ENCODE measurements at places on chromosomes 4 and X. TPM values are rescaled to one million over a fixed set of nuclear protein-coding genes. Genes with fewer than 3 reads are reported as not detected.

DNA sequence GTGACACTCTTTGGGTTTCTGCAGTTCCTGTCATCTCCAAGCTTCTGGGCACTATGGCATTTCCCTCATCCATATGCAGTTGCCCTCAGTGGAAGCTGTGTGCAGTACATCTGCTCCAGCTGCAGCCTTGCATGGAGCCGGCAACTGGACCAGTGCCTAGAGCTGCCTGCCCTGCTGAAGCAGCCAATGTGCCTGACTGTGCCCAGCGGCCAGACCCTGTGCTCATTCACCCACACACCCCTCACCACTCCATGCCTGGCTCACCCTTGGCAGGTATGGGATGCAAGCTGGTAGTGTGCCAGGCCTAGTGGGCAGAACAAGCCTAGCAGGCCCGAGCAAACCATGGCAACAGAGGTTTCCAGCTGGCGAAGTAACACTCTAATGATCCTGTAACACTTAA lies 370.8 kb downstream of the FSTL5 start:
- no peak overlapping the region for H3K27ac ChIP-seq
- no peaks in the 10 kb centered on the region for H3K36me3 ChIP-seq
- no peak for DNase-seq

GRCh38 chrX:103733017-103733416 lies 22.3 kb downstream of the TMEM31 start:
- H3K27ac ChIP-seq, result no peak overlapping the region
- H3K36me3 ChIP-seq, result no peaks in the 10 kb centered on the region
- H3K4me1 ChIP-seq, result peaks cover 6% of the 10 kb centered on the region
- DNase-seq, result no peak

- peaks cover 9% of the 10 kb centered on the region for H3K36me3 ChIP-seq
- H3K27me3 ChIP-seq, result no peaks in the 10 kb centered on the region
- H3K4me3 ChIP-seq, result no peak overlapping the region
- H3K4me1 ChIP-seq, result no peaks in the 10 kb centered on the region
- DNase-seq, result no peak
These were observed 52.2 kb downstream of the GRSF1 start for GRCh38 chr4:70787496-70787895.

GRCh38 chrX:35046660-35047296 lies 104.2 kb downstream of the FAM47B start:
- no peaks in the 10 kb centered on the region for H3K4me1 ChIP-seq
- DNase-seq, result no peak
- H3K27ac ChIP-seq, result no peak overlapping the region
- no peak overlapping the region for H3K4me3 ChIP-seq

GRCh38 chr4:187178587-187178986 lies 454.9 kb upstream of the FAT1 start:
- H3K4me1 ChIP-seq, result no peaks in the 10 kb centered on the region
- no peak for DNase-seq
- no peaks in the 10 kb centered on the region for H3K36me3 ChIP-seq
- no peak overlapping the region for H3K4me3 ChIP-seq
- no peaks in the 10 kb centered on the region for H3K27me3 ChIP-seq

- H3K27ac ChIP-seq, result no peak overlapping the region
- H3K36me3 ChIP-seq, result peaks cover 15% of the 10 kb centered on the region
- no peak overlapping the region for H3K4me3 ChIP-seq
- no peak for DNase-seq
These were observed 18.4 kb downstream of the ZNF827 start for GRCh38 chr4:145920205-145920604.

The CDKL5 gene
- 0.83 TPM for total RNA-seq
